ENCODE measurements at places on chromosomes 3 and 15.

- no peak for DNase-seq
Observed at GRCh38 chr3:2661078-2661477, 449.1 kb downstream of the IL5RA start.

DNA sequence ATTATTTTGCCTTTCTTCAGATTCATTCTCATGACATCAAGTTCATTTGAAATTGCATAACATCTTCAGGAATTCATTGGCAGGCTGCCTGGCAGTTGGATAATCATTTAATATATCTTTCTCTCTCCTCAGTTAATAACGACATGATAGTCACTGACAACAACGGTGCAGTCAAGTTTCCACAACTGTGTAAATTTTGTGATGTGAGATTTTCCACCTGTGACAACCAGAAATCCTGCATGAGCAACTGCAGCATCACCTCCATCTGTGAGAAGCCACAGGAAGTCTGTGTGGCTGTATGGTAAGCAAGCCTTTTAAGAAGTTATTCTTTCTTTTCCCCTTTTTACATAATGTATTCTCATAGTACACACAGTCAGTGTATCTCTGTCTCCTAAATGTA, 38.2 kb downstream of the TGFBR2 start:
- DNase-seq = no peak

- no peak for DNase-seq
Observed at GRCh38 chr3:122112754-122113153, 57.6 kb downstream of the CD86 start.

DNA sequence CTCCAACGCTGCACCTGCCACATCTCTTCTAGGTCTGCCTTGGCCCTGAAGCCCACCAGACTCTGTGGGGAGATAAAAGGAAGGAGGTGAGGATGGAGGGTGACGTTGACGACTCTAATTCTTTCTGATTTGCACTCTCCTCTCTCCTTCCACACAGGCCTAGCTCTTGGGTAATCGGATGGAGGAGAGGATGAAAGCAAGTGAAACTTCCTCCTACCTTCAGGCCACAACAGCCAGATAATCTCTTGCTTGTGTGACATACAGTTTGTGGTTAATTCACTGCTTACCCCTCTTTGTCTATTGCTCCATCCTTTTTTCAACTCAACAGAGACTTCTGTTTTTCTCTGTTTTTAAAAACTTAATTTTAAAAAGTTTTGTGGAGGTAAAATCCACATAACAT, 208.1 kb downstream of the SV2B start:
- DNase-seq = no peak

- DNase-seq = no peak
Observed at GRCh38 chr3:72891053-72891855, 3.4 kb downstream of the GXYLT2 start.

GRCh38 chr3:139774560-139775302, 97.0 kb upstream of the NMNAT3 start:
- no peak for DNase-seq

- no peak for DNase-seq
Observed at GRCh38 chr15:101242160-101242998, 9.5 kb downstream of the CHSY1 start.

DNA sequence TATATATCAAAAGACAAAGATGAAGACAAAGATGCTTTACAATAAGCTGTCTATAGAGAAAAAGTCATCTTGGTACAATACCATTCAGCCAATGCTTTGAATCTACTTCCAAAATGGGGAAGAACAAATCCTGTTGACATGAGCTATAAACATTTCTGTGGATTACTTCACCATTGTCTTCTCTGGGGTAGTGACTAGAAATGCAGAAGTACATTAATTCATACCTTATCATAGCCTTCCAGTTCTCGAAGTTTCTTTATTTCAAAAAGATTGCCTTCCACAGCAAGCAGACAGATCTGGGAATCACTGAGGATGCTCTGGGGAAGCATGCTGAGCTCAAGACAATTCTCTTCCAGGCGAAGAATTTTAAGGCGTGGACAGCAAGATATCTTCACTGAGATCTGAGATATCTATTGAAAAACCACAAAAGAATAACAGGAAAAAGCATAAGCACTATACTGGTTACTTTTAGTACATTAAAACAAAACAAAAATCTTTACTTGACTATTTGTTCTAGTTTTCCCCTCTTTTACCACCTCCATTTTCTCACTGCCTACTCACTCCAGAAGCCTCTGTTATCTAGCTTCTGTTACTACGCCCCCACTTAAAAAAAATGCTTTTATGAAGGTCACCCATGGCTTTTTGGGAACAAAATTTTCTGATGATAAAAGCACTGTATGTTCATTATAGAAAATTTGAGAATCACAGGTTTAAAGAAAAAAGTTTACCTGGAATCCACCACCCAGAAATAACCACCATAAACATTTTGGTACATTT, 3.6 kb downstream of the LRRC57 start:
- DNase-seq = no peak

DNA sequence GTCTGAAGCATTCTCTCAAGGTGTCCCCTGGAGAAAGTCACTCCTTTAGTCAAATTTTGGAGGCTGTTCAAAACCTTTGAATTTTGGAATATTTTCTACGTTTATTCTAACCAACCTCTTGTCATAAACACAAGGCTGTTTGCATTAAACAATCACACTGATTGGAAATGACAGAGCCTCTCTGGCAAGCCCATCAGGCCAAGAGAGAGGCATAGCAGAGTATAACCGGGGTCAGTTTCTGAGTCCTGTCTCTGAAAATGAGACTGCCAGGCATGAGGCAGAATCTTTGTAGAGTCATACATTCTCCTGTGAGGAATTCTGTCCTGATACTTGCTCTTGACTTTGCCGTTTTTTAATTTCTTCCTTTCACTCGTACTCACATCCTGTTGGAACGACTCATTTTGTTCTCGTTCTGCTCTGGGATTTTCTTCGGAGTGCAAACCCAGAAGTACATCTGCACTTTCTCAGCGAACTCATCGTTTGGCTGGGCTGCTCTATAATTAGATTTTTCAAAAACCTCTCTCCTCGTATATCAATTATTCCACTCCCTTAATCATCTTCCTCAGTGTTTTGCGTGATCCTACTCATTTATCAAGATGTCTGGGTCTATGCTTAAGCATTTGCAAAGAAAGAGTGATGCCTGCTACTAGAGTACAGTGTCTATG, 114.2 kb downstream of the AGBL1 start:
- no peak for DNase-seq

- DNase-seq = no peak
Observed at GRCh38 chr3:39531665-39532064, 64.2 kb downstream of the MOBP start.

DNA sequence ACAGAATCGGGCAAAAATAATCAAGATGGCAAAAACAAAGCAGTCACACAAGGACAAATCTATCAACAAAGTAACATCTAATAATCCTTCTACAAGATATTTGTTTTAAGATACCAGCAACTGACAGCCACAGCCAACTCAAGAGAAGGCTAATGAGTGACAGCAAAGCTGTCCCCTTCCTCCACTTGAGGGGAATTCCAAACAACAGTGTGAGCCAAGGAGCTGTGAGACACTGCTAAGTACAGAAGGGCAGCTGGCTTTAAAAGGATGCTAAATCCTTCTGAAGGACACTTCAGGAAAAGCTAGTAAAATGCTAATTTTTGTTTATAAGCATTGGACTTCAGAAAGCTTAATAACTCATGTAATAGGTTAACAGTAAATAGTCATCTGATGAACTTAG, 120.3 kb upstream of the GOLGA8J start:
- no peak for DNase-seq

DNA sequence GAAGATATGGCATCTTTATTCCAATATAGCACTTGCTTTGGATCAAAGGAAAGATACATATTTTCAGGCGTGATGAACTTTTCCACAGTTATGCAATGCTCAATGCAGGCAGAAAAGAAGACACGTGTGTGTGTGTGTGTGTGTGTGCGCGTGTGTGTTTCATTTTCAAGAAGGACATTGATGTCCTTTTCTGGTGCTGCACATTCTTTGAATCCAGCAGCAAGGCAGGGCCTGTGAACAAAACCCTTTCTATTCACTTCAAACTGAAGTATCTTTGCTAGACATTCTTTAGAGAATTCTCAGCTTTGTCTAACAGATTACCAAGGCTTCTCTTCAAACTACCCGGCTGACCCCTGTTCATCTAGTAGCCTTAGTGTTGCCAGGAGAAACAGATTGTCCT, 124.6 kb downstream of the CD47 start:
- DNase-seq = no peak

GRCh38 chr3:52982839-52983238, 63.0 kb downstream of the SFMBT1 start:
- DNase-seq = no peak

- DNase-seq = no peak
Observed at GRCh38 chr3:188262913-188263683, 109.1 kb downstream of the LPP start.

GRCh38 chr15:63712828-63713520, 115.8 kb downstream of the FBXL22 start:
- DNase-seq = no peak

GRCh38 chr15:56820333-56820732, 87.0 kb upstream of the ZNF280D start:
- no peak for DNase-seq

All from NCI-H510A treated with DMSO at 0.1 percent for 48 hours (cell line).